Nasal cavity respiratory epithelium epithelial cell of viscerocranial mucosa (primary cell): ENCODE measurements at places on chromosomes 11 and 22. TPM values are rescaled to one million over a fixed set of nuclear protein-coding genes. Genes with fewer than 3 reads are reported as not detected.

The MIOX gene
- 0.14 TPM in 1 of 2 replicates, not detected in the other for total RNA-seq

The RBMXL2 gene
- not detected in 2 replicates for total RNA-seq

The OR52A5 gene
- total RNA-seq: not detected in 2 replicates

The PLET1 gene
- total RNA-seq: not detected in 2 replicates

The SAA2 gene
- total RNA-seq: 1.7 and 37.6 TPM in 2 replicates

The CLNS1A gene
- 130 and 233 TPM in 2 replicates for total RNA-seq
